NCI-H1694 treated with DMSO at 0.1 percent for 48 hours (cell line): ENCODE measurements at places on chromosomes 11 and 22.

- peak; percentile 53 for DNase-seq
Observed at GRCh38 chr11:66280428-66280827, 2.5 kb downstream of the CNIH2 start.

DNA sequence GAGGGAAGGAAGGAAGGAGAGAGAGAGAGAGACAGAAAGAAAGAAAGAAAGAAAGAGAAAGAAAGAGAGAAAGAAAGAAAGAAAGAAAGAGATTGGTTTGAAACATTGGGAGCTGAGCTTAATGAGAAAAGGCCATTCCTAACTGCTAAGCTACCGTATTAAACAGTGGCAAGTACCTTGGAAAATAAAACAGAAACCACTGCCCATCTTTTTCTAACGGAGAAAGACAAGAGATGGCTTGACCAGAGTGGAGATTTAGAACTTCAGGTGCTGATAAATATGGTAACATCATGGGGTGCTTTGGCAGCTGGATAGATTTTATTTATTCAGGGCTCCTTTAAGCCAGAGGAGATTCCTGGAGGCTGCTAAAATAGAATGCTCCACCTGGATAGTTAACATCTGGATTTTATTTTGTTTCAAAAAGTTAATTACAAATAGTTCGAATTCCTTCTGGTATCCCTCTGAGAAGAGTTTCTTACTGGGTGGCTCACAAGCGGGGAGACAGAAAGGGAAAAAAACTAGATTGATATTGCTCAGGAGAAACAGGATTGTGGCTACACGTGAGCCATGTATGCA lies 12.9 kb downstream of the TIMP3 start:
- DNase-seq, result no peak

- no peak for DNase-seq
Observed at GRCh38 chr11:7910286-7910788, 20.7 kb downstream of the OR10A6 start.

- DNase-seq, result no peak
Observed at GRCh38 chr11:57983191-57983590, 40.5 kb upstream of the OR9Q1 start.

DNA sequence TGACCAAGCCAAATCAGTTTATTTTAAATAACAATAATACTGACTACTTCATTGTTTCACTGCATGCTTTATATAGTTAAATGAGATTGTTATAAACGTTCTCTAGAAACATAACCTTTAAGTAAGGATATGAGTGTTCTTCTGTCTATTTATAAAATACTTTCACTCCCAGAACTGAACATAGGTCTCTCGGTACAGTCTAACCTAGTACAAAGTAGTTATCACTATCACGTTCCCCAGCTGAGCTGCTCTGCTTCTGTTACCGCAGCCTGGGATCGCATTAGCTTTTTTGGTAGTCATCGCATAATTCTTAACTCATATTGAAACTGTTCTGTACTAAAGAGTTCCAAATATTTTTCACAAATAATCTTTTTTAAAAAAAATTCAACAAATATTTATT lies 143.6 kb downstream of the WNT11 start:
- DNase-seq, result no peak

- no peak for DNase-seq
Observed at GRCh38 chr11:33695051-33695566, 5.5 kb downstream of the C11orf91 start.

- DNase-seq, result no peak
Observed at GRCh38 chr11:126113012-126113411, 50.3 kb upstream of the CDON start.

DNA sequence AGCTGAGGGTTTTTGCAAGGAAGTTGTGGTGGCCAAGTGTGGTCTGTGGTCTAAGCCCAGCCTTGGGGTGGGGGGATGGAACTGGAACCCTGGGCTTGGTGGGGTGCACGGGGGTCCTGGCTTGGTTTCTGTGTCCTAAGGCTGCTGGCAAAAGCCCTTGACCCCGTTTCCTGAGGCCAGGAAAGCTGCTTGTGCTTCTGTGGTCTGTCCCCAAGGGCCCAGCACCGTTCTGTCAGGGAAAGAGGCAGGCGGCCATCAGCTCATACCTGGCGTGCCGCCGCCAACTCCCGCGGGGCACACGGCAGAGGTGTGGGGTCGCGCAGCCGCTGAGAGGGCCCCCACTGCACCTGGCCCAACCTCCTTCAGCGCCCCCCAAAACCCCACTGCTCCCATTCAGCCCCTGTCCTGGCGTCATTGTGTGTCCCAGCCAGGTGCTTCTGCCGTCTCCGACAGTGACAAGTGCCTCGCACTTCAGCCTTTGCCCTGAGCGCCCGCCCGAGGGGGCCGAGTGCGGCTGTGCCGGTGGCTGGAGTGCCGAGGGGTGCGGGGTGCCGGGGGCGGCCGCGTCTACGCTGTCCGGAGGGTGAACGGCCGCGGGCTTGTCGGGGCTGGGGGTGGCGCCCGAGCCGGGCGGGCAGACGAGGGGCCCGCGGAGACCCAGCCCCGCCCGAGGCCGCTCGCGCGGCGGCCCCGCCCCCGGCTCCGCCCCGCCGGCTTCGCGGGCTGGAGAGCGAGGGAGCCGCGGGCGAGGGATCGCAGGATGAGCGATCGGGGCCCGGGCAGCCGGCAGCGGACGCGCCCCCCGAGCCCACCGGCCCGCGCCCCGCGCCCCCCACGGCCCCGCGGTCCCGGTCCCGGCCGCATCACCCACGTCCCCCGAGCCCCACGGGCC lies at the start of gene CNIH2:
TSS of gene CNIH2 (plus strand) at position 705 of the 892 bp plus-strand sequence. CDS start 282 bp downstream, outside the sequence.
- DNase-seq, result no peak
